ENCODE measurements at places on chromosomes 12 and 14.
A peak's percentile ranks its signal among the peaks of the same experiment; 100 is the strongest.

GRCh38 chr12:113782873-113783272 lies 183.3 kb downstream of the RBM19 start:
- DNase-seq: no peak

- DNase-seq: no peak
These were observed 29.1 kb downstream of the FSCB start for GRCh38 chr14:44477953-44478352.

DNA sequence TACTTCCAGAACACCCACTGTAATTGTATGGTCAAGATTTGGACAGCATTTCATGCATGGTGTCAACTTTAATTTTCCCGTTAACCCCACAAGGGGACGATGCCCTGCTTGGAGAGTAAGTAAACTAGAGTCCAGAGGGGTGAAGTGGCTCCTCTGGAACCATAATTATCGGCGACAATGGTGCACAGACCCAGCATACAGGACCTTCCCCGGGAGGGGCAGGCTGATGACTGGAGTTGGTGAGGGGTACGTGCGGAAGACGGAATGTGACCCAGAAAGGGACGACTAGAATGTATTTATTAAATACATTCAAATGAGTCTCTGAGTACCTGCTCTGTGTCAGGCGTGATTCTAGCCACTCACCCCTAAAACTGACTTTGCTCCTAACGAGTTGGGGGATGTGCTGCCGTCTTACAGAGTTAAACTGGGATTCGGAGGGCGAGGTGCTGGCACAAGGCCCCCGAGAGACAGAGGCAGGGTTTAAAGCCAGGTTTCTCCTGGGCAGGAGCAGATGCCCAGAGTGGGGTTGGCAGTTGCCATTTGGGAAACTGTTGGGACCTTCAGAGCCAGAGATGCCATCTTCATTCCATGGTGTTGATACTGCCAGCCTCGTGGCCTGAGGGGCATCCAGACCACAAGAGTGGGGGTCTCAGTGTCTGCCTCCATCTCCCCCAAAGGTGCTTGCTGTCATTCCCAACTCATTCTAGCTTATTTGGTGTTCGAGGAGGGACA lies 10.9 kb downstream of the RTL1 start:
- no peak for DNase-seq

DNA sequence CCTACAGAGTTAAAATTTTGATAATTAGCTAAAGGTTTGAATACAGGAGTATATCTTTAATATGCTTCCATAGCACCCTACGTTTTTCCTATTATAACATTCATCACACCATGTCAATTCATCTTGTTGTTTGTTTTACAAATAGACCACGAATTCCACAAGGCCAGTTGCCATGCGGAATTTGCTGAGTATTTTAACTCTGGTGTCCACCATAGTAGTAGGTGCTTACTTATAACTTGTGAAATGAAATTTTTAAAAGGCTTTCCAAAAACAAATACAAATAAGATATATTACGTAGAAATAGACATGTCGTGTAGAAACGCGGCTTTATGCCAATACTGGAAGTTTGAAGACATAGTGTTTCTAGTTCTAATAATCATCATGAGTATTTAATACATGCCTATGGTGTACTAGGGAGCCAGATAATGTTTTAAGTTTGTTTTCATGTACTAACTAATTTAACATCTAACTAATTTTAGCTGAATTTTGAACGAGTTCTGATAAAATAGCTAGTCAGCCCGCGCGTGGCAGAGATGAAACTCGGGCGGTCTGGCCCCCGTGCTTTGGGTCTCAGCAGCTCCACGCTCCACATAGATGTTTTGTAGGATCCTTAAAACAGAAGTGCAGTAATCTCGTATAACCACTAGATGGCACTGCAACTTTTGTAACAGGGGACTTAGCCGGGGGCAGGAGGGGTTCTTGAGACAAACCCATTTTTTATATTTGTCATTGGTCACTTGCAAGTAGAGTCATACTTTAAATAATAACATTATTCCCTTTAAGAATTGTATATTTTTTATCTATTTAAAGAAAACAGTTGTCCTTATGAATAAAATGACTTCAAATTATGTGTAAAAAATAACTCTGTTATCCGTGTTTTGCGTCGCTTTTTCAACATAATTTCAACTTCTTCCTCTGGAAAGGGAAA lies 10.2 kb downstream of the CD69 start:
- DNase-seq: peak; percentile 12

- DNase-seq: no peak
These were observed 10.7 kb upstream of the GPX2 start for GRCh38 chr14:64953310-64953654.

- DNase-seq: no peak
These were observed 70.5 kb upstream of the TRIM9 start for GRCh38 chr14:51165415-51165814.

- DNase-seq: no peak
These were observed 125.0 kb upstream of the FUT8 start for GRCh38 chr14:65287264-65288131.

DNA sequence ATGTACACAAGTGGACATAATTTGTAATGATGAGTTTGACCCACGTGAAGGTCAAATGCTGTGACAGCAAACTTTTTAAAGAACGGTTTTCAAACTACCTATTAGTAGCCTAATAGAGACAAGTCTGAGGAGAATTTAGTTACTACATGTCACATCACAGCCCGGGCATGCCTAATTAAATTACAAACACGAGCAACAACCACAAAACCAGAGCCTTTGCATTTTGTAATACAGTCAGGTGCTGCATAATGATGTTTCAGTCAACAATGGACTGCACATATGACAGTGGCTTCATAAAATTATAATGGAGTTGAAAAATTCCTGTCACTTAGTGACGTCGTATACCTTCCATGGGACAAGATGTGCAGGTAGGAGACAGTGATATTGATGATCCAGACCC lies 274.5 kb downstream of the DACT1 start:
- no peak for DNase-seq

- DNase-seq: no peak
These were observed 1.9 kb downstream of the ATXN2 start for GRCh38 chr12:111596985-111597830.

GRCh38 chr14:100648474-100649172 lies 61.4 kb upstream of the BEGAIN start:
- DNase-seq: no peak

- DNase-seq: no peak
These were observed 37.2 kb upstream of the BDKRB2 start for GRCh38 chr14:96167224-96168148.

DNA sequence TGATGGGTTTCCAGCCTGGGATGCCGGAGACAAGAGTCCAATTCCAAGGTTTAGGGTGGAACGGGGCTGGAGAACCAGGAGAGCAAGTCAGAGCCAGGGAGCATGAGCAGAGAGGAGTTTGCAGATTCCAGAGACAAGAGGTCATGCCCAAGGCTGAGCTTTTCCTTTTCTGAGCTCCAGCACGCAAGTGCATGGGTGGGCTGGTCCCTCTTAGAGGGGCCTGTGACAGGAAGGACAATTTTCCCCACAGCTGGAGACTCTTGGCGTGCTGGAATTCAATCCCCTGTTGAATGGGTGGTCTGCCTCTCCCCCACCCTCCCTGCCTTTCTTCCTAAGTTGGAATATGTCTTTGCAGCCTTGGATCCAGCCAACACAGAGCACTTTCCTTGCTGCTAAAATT lies 431.9 kb downstream of the BCL11B start:
- DNase-seq: no peak

GRCh38 chr14:63345826-63346225 lies 27.1 kb upstream of the GPHB5 start:
- DNase-seq: no peak

DNA sequence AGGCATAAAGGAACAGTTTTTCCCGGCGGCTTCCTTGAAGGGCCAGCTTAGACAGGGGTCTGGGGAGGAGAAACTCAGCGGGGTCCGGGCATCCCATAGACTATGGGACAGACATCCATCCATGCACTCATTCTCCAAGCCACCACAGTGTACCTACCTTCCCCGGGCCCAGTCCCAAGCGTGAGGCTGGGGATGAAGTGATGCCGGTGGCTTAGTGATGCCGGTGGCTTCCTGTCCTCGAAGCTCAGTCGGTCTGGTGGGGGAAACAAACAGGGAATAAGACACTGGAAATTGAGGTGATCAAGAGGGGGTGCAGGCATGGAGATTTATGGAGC lies 421 bp downstream of the RTL1 start:
- DNase-seq: no peak

DNA sequence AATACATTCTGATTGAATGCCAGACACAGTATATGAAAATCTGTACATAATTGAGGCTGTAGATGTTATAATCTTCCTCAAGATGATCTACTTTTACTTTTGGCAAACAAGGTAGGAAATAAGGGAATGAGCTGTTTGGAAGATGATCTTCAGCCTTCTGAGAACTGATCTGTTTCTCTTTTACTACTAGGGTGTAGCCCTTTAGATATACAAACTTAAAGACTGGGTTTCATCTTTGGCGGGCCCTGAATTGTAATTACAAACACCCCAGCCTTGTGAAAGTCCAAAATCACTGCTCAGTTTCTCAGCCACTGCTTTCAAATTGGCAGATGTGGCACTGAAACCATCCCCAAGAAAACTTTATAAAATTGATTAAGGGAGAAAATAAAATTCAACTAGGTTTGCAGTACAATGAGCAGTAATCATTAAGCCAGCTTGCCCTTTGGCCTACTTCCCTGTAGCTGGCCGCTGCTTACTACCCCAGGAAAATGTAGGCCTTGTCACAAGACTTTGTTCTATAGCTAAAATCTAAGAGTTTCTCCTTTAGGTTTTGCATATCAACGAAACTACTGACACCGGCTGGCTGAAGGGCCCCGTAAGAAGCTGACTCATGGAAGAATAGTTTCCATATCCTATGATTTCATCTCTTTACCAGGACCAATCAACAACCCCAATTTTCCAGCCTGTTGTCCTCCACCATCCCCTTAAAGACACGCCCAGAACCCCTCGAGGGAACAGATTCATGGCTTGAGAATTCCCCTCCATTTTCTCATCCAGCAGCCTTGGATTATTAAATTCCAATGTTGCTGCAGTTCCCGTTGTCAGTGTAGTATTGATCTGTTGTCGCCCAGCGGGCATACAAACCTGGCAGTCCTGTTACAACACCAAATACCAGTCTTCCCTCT lies 210.8 kb downstream of the PCNX1 start:
- peak; percentile 64 for DNase-seq

DNA sequence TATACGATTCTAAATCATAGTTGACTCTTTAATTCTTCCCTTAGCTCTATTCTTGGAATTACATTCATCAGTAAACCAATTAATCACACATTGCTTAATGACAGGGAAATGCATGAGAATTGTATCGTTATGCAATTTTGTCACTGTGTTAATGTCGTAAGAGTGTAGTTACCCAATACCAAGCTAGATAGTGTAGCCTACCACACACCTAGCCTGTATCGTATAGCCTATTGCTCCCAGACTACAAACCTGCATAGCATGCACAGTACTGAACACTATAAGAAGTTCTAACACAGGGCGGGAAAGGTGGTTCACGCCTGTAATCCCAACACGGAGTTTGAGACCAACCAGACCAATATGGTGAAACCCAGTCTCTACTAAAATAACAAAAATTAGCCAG lies 24.7 kb downstream of the HNRNPC start:
- no peak for DNase-seq

GRCh38 chr12:50004696-50005095 lies 20.6 kb downstream of the RACGAP1 start:
- DNase-seq: no peak

DNA sequence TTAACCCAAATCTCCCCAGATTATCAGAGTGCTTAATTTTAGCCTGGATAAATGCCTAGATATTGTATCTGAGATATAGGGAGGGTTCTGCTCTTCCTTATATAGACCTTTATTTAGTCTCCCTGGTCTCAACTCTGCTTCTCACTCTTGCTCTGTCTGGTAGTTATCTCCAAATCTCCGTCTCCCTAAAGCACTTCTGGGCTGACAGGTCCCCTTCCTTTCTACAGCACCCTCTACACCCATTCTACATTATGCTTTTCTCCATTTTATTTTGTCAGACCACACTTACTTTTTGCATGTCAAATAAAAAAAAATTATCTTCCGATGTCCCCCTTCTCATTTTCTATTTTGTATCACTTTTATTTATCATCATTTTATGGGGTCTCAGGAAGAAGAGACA lies 2.0 kb upstream of the ERC1 start:
- no peak for DNase-seq

- no peak for DNase-seq
These were observed 4.3 kb upstream of the LRTM2 start for GRCh38 chr12:1815814-1816729.

- DNase-seq: no peak
These were observed 34.1 kb downstream of the SENP1 start for GRCh38 chr12:48071808-48072207.

- peak; percentile 18 for DNase-seq
These were observed 52.9 kb downstream of the PEBP1 start for GRCh38 chr12:118188690-118189371.

DNA sequence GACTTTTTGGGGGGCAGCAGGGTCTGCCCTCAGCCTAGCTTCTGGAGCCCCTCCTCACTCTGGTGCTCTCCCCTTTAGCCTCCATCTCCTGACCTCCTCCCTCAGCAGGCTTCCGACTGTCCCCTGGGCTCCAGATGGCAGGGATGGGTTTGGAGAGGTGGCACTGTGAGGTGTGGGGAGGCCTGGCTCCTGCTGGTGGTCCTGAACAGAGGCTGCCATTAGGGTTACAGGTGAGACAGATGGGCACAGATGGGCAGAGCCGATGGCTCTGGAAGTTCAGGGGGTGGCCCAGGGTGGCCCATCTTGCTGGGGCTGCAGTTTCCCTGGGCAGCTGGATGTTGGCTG lies 68.5 kb upstream of the BEGAIN start:
- DNase-seq: no peak

DNA sequence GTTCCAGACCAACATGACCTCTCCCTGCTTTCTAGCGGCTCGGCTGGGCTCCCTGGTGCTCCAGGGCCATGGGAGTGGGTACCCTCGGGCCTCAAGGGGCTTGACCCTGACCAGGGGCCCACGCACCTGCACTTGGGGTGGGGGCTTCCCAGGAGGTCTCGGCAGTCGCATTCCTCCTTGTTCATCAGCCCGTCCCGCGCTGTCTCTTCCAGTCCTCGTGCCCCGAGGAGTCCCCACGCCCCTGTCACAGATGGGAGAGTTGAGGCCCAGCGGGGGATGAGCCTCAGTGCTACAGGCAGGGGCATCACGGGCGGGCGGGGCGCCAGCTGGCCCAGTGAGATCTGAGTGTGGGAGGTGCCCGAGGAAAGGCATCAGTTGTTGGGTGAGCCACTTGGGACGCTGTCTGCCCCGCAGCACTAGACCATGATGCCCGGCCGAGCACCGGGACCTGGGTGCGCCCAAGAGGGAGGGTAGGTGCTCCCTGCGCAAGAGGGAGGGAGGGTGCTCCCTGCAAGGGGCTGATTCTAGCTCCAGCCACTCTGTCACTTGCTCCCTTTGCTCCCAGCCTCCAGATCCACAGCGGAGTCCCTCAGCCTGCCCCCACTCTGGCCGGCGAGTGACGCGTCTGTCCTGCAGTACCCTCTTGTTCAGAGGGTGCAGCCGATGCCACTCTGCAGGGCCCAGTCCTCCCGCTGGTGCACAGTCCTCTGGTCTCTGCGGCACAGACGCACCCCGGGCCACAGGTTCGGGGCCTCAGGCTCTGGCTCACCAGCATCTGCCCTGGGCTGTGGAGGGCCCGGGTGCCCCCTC lies 23.8 kb downstream of the MMP17 start:
- DNase-seq: no peak

Measured in skeletal muscle cell (primary cell).